Fibroblast of villous mesenchyme (primary cell): ENCODE measurements at places on chromosomes 3 and 15.

GRCh38 chr3:146170591-146170990 is 9.6 kb upstream of the PLOD2 start:
- DNase-seq, result no peak

DNA sequence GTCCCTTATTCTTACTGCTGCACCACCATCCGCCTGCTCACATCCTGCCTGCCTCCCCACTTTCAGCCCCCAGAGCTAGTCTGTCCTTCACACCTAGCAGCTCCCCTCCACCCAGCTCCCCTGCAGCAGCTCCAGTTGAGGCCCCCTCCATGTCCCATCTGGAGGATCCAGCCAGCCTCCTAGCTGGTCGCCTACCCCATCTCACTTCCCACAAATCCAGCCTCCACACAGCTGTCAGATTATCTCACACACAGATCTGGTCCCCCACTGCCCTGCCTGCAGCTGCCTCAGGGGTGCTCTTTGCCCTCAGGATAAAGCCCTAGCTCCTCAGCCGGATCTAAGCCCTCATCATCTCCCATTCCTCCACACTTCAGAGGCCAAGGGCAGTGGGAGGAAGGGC is 8.8 kb upstream of the SEMA7A start:
- no peak for DNase-seq

DNA sequence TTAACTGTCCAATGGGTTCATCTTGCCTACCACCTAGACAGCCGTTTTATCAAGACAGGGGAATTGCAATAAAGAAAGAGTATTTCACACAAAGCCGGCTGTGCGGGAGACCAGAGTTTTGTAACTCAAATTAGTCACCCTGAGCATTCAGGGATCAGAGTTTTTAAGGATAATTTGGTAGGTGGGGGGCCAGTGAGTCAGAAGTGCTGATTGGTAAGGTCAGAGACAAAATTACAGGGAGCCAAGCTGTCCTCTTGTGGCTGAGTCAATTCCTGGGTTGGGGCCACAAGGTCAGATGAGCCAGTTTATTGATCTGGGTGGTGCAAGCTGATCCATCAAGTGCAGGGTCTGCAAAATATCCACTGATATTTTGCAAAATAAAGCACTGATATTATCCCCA is 29.9 kb upstream of the GPD1L start:
- peak; percentile 63 for DNase-seq

- DNase-seq, result no peak
Observed at GRCh38 chr3:63679186-63679585, 26.7 kb downstream of the SNTN start.

DNA sequence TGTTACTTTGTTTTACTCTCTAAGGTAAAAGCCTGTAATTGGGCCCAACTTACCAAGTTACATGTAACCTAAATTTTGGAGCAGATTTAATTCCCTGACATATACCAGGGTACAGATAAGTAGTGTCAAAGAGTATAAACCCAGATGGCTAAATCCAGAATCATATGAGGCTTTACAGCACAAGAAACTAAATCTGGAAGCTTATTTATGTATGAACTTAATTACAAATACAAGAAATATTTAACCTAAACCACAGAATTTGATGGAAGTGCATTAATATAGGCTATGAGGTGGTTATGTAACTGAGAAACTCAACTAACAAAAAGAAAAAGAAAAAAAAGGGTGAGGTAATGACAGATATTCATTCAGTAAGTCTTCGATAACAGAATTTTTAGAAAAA is 930.2 kb upstream of the ALCAM start:
- DNase-seq, result no peak

DNA sequence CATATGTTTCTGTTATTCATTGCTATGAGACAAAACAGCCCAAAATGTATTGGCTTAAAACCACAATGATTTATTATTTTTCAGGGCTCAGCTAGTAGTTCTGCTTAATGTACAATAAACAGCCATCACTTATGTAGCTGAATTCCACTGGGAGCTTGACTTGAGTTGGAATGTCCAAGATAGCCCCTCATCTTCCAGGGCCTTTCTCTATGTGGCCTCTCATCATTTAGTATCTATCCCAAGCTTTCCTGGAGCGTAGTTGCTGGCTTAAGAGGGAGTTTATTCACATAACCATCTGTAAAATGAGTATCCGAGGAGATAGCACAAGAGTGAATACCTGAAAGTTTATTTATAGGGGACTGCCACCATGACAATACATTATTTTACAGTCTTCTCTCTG is 176.8 kb downstream of the EPHA6 start:
- no peak for DNase-seq

GRCh38 chr3:4977001-4977852 is 2.0 kb upstream of the BHLHE40 start:
- DNase-seq, result peak; percentile 97

DNA sequence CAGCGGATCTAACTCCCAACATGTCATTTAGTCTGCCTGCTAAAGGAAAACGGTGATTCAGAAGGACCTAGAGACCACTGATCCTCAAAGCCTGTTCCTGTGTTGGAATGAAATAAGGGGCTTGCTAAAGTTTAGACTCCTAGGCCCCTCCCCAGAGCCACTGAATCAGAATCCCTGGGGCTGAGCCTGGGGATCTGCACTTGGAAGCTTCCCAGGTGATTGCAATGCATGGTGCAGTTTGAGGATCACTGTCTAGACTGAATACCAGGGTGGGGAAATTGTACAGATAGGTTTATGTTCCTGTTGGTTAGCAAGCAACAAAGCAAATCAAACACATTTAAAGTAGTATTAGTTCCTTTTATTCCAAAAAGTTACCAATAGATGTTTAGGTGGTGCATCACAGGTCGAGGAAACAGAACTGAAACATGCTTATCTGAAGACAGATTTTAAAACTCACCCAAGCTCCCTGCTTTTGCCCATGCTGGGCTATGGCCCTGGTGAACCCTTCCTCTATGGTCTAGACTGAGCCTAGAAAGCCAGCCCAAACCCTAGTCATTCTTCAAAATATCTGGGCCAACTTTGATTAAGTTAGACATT is 29.6 kb upstream of the SPTBN5 start:
- peak; percentile 44 for DNase-seq

GRCh38 chr3:127597020-127597771 is 1.0 kb upstream of the MCM2 start:
- DNase-seq, result no peak

DNA sequence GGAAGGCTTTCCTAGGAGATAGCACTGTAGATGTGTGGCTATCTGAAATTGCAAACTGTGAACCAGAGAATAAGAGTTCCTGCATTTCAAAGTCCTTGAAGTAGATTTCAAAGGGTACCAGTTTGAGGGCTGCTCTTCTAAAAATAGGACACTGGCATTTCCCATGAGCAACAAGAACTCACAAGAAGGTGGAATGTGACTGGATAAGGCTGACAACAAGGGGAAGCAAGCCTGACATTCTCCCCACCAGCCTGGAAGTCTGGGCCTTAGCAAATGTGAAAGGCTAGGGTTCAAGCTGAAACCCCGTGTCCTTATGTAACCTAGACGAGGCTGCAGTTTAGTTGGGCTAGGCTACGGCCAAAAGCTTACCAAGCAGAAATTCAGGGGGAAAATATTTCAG is 18.7 kb upstream of the TJP1 start:
- DNase-seq, result no peak

- DNase-seq, result no peak
Observed at GRCh38 chr3:31125413-31126020, 231.1 kb upstream of the GADL1 start.

DNA sequence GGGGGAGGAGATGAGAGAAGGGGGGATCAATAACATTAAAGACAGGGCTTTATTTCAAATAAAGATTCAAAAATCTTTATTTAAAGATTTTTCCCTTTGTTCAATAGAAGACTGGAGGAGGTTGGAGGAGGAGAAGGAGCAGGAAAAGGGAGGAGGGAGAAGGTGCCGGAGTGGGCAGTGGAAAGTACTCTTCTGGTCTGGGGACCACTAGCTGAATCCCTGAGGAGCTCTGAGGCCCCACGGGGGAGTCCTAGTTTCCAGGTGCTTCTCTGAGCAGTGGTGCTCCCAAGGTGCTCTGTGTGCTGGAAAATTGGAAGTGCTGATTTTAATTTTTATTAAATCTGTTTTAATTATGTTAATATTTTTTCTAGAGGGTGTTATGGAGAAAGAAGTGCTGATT is 19.4 kb upstream of the SEMA4B start:
- no peak for DNase-seq

GRCh38 chr15:100881573-100882336 is 2.1 kb downstream of the ALDH1A3 start:
- no peak for DNase-seq

DNA sequence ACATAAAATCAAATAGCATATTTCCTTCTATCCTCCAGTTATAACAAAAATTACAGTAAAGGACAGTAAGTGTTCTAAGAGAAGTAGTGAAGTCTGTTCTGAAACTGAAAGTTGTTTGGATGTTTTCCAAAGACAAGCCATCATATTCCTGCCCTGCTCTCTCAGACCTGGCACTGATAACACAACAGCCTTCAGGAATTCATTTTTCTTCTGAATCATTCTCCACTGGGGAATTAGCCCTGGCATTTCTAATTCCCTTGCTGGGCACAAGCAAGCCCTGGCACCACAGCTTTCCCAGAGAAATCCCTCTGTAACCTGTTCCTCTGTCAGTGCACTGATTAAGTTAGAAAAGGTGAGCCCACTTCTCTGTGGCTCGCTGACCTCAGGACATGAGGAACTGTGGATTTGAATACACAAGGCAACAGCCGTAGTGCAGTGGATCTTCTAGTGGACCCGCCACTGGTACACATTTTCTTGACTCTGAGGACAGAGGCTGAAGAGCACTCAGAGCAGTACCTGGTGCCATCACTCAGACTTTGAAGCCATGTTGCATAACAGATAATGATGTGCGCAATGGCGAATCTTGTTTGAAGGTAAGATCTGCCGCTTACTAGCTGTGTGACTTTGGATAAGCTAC is 61.6 kb downstream of the WWTR1 start:
- DNase-seq, result no peak

- DNase-seq, result no peak
Observed at GRCh38 chr15:66898656-66899386, 166.6 kb upstream of the SMAD3 start.

- DNase-seq, result no peak
Observed at GRCh38 chr3:19105826-19106225, 42.5 kb upstream of the KCNH8 start.

DNA sequence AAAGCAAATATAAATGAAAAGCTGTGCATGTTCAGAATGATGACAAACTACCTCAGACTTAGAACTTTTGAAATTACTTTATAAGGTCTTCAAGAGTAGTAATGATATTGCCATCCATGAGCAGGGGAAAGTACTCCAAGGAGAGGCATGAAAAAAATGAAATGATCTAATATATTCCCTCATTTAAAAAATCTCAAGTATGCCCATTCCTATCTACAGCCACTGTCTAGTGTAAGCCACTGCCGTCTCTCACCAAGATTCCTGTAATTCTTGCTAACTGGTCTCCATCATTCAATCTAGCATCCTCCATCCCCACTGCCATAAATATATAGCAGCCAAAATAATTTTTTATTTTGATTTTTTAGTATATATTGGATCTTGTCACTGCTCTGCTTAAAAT is 258.8 kb downstream of the PLOD2 start:
- no peak for DNase-seq

DNA sequence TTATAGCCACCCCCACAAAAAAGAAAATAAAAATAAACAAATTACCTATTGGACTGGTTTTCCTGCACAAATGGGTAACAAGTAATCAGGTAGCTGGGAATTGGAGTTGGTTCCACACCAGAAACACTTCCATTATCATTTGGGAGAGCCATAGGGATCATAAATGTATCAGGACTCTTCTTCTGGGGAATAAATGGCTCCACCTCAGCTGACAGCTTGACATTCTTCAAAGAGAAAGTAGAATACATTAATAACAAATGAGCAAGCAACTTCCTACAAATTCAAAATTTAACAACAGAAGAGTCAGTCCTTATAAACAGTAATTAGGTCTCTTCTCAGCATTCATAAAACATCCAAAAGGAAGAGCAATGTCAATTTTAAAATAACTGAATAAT is 8.7 kb downstream of the SECISBP2L start:
- peak; percentile 10 for DNase-seq

DNA sequence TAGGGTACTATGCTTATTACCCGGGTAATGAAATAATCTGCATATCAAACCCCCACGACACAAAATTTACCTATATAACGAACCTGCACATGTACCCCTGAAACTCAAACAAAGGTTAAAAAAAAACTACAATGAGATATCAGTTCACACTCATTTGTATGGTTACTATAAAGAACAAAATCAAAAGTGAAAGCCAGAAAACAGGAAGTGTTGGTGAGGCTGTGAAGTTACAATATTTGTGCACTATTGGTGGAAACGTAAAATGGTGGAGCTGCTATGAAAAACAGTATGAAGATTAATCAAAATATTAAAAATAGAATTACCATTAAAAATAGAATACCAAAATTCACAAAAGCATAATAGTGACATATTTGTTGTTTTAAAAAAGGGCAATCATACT is 128.9 kb downstream of the ZIC1 start:
- no peak for DNase-seq

GRCh38 chr3:133805384-133805701 is 272 bp upstream of the SRPRB start:
- DNase-seq, result no peak

DNA sequence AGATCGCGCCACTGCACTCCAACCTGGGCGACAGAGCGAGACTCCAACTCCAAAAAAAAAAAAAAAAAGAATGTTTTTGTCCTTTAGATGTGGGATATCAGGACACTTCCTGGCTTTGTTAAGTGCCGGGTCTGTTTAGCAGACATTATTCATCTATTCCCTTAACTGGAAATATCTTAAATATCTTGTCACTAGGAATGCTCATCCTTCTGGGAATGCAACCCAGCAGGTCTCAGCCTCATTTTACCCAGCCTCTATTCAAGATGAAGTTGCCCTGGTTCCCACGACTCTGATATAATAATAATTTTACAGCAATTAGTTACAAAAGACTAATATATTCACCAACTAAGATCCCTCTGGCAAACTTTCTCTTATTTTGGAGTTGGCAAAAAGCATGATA is 260.9 kb upstream of the SLITRK3 start:
- DNase-seq, result no peak

DNA sequence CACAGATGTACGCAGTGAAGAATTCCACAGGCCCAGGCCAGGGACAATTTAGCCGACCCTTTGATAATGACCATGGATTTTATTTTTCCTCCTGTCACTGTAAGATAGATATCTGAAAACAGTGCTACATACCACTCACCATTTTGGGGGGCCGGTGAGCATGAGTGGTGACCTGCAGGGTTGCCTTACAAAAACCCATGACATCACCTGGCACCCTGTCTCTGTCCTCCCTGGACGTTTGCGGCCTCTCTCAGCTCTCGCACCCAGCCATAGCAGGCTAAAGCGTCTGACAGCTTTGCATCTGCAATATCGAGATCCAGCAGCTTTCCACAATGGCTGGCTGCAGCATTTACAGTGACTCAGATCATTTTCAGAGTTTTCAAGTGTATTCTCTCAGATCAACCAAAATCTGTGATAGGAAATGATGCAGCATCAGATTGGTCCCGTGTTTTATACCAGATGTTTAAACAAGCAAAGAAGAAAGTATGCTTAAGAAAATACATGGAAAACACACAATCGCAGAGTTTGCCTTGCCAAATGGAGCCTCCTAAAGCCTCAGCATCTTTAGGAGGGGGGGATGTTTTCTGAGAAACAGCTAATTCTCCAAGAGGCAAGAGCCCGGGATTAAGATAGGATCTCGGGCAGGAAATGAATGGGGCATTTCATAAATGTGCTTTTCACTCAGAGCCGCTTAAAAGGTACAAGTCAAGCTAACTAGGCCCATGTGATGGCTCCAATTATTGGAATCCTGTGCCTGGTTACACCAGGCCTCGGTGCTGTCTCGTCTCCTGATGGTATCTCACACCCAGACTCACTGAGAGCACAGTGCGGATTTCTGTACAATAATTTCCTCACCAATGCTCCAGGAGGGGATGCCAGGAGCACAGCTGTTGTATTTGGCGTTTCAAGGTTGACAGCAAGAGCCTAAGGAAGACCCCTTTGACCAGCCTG is 257.3 kb downstream of the XXYLT1 start:
- peak; percentile 13 for DNase-seq
